ENCODE measurements at places on chromosomes 13 and 19.

- no peak for DNase-seq
These were observed 8.8 kb upstream of the F7 start for GRCh38 chr13:113096745-113097305.

DNA sequence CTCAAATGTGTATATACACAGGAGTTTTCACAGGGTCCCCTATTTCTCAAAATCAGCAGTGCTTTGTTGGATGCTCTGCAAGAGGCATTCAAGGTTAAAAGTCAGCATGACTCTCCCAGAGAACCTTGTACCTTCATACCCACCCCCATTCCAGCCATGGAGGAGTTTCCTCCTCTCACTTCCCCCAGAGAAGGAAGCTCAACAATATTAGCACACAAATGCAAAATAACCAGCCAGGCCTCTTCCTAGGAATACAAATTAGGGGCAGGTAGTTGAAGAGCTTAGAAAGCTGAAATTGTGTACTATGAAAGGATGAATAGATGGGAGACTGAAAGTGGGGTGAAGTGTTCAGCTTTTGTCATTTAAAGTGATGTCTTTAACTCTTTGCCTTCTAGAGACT lies 43.8 kb downstream of the SPRY2 start:
- DNase-seq: no peak

DNA sequence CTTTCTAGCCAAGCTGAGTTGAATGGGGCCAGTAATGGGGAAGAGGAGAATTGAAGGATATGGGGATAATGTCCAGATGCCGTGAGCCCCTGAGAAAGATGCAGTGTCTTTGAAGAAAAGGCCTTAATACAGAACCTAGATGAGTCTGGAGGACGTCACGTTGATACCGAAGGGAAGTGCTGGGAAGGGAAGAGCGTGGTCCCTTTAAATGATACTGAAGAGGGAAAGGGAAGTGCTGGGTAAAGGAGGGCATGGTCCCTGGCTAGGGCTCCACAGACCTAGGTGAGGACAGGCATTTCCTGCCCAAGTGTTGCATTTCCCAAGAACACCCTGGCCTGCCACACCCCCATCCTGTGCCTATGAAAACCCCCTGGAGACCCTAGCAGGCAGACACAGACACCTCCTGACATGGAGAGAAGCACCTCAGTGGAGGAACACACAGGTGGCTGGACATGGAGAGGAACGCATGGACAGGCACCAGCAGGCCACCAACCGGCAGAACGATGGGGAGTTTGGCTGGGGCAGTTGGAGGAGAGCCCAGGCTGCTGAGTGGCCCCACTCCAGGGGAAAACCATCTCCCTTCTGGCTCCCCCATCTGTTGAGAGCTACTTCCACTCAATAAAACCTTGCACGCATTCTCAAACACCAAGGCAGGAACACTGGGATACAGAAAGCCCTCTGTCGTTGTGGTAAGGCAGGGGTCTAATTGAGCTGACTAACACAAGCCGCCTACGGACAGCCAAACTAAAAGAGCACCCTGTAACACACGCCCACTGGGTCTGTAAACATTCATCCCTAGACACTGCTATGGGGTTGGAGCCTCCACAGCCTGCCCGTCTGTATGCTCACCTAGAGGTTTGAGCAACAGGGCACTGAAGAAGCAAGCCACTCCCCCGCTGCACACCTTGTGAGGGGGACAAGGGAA lies 34.9 kb upstream of the POMP start:
- no peak for DNase-seq

DNA sequence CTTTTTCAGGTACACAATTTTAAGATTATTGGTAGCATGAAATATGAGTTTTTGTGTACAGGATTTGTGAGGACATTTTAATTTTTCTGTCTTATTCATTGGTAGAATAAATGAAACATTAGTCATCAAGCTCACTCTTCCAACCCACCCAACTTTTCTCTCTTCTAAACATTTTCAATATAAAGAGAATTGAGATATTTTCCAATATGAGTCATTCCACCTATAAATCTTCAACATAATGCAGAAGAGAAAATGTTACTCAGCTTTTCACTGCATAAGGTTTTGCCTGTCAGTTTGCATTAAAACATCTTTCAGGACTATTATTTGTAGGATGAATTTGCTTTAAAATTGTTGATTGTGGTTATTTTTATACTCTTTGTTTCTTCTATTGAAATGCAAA lies 330.7 kb downstream of the PCDH20 start:
- no peak for DNase-seq

DNA sequence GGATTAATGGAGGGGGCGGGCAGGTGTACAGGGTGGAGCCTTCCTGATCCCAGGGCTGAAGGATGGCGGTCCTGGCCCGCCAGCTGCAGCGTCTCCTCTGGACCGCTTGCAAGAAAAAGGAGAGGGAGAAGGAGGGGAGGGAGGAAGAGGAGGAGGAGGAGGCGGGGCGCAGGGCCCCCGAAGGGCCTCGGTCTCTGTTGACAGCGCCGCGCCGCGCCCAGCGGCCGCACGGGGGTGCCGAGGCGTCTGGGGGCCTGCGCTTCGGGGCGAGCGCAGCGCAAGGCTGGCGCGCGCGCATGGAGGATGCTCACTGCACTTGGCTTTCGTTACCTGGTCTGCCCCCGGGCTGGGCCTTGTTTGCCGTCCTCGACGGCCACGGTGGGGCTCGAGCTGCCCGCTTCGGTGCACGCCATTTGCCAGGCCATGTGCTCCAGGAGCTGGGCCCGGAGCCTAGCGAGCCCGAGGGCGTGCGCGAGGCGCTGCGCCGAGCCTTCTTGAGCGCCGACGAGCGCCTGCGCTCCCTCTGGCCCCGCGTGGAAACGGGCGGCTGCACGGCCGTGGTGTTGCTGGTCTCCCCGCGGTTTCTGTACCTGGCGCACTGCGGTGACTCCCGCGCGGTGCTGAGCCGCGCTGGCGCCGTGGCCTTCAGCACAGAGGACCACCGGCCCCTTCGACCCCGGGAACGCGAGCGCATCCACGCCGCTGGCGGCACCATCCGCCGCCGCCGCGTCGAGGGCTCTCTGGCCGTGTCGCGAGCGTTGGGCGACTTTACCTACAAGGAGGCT lies at the start of gene PPM1N:
TSS of gene PPM1N (plus strand) at position 33 of the 785 bp plus-strand sequence. CDS start at position 63, 30 bp downstream.
- no peak for DNase-seq

DNA sequence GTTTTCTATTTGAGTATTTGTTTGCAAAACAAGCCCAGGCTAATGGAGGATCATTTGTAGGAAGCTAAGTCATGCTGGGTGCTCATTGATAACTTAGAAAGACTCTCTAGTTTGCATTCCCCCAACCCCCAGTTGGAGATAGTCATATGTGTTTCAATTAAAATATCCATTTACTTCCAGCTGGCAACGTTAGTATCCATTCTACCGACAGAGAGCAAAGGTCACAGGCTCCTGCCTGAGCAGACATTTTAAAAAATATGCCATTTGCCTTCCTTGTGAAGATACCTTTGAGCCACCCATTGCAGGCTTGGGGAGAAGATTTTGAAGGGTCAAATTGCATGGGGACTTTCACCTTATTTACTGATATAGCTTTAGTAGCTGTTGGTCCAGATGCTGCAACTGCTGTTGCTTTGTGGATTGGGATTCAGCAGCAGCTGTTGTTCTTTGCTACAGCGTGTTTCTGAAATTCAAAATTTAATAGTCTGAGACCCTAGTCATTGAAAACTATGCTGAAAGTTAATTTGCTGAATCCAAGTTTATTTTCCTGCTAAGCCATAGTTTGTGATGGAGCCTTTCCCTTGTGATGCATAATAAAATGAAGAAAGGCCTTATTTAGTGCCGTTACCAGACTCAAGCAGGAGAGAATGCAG lies 335.1 kb downstream of the GPC6 start:
- no peak for DNase-seq

DNA sequence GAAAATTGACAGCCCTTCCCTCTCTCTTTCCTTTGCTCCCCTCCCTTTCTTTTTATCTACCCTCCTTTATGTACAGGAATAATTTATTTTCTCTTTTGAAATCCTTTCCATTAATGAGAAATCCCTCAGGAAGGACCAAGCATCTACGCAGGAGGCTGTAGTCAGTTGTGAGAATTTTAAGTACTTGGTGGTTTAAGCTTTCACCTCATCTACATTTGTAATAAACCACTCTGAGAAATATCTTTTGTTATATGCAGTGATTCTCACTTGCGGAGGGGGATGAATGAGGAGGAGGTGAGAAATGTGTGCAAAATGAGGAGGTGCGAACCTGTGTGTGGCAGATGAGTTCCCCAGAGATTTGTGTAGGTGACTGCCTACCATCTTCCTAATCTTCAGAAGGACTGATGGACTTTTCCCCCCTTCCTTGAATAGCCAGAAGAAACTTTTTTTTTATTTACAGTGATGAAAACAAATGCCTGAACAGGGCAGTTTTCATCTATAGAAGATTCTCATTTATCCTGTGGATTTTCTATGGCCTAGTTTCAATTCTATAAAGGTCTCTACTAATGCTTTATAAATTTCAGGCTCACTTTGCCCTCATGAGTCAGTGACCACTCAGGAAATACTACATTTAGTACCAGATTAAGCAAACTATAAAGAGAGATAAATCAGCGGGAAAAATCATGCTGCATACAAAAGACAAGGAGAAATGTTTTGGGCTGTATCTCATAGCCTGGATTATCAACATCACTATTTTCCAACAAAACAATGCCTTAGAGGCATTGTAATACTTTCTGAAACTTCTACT lies 118.3 kb downstream of the LHFPL6 start:
- no peak for DNase-seq

GRCh38 chr13:35127466-35127865 lies 185.4 kb downstream of the NBEA start:
- no peak for DNase-seq

DNA sequence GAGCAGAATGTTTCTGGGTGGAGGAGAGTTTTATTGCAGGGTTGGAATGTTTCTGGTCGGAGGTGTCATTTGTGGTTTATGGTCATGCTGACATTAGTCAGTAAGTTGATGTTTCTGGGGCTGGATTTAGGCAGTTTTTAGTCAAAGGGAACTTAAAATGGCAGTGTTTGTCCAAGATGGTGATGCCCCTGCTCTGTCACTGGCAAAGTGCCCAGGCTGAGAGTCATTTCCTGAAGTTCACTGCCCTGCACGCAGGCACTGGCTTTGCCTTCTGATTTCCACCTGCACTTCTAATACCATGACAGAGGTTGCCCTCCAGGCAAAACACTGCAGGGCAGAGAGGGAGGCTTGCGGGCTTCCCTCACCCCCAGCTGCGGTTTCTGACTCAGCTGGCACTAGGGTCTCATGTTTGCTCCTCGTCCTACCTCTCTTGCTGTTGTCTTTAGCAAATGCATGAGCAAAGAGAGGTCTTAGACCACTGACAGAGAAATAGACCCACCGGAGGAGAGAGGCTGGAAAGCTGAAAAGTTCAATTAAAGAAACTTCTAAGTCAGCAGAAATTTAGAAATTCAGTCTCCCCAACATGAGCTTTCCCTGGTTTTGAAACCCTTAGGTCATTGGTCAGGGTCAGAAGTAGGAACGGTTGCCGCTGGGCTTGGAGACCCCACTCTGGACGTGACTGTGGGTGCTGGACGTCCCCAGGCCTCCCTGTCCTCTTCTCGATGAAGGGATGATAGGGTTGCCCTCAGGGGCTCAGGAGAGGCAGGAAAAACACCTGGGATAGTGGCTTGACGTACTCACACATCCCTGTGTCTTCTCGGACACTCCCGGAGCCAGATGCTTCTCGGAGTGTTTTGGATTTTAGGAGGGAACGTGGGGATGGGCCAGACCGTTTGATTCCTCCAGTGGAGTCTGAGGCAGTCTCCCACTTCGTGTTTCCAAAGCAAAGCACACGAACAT lies 26.3 kb downstream of the TMEM255B start:
- no peak for DNase-seq

DNA sequence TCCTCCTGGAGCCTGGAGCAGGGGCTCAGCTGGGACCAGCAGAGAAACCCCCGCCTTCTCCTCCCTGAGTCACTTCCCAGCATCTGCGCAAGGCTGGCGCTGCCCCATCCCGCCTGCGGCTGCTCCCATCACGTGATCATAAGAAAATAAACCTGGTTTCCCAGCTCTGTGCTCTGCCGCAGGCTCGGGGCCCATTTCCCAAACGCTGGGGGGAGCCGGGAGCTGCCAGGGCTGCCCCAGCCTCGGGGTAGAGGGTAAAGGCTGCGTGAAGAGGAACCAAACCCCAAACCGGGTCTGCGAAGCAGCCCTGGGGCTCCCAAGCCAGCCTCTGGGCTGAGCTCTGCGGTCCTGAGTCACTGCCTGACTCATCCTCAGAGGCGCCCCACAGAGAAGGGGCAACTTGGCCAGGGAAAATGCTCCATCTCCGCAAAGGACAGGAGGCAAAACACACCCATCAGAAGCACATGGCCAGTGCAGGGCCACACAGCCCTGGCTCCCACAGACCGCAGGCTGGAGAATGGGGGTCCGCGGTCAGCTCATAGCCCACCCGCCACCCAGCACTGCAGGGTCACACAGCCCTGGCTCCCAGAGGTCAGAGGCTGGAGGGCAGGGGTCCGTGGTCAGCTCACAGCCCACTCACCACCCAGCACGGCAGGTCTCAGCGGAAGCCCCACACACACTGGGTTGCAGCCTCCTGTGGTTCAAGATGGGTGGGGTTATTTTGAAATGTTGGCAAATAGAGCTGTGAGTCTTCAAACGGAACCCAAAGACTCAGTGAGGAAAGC lies 67.1 kb downstream of the RASA3 start:
- DNase-seq: peak; percentile 81

- DNase-seq: no peak
These were observed 171.6 kb downstream of the ZIC5 start for GRCh38 chr13:99800011-99800410.

- no peak for DNase-seq
These were observed 8.3 kb downstream of the F7 start for GRCh38 chr13:113113846-113114271.

DNA sequence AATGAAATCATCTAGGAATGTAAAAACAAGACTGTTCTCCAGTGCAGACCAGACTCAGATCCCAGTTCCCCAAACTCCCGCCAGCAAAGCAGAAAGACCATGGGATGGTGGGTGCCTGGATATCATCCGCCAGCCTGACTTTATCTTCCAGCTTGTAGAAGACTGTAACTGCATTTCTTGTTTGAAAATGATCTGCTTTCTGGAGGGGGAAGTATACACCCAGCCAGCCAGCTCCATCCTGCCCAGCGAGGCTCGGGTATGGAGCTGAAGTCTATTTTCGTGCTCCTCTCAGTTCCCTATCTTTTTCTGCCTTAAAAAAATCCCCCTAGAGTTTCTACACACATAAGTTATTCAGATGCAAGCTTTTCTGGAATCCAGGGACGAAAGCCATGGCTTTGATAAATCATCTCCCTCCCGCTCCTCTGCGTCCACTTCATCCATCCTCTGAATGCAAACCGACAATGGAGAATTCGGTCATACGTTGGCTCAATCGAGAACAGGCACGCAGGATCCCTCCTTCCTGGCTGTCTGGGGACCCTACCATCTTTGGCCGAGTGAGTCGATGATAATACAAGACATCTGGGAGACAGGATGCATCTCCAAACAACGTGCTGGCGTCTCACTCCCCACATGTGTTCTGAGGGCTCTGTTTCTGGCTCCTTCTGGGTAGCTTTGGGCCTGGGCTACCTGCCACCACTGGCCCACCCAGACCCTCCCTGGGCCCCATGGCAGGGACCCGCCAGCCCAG lies 31.2 kb downstream of the CEBPG start:
- DNase-seq: no peak

- no peak for DNase-seq
These were observed 17.1 kb upstream of the PSMC4 start for GRCh38 chr19:39953915-39954314.

GRCh38 chr13:113567681-113568080 lies 16.9 kb upstream of the TFDP1 start:
- DNase-seq: no peak
